ENCODE measurements at places on chromosomes 4 and X.
A peak's percentile ranks its signal among the peaks of the same experiment; 100 is the strongest.

DNA sequence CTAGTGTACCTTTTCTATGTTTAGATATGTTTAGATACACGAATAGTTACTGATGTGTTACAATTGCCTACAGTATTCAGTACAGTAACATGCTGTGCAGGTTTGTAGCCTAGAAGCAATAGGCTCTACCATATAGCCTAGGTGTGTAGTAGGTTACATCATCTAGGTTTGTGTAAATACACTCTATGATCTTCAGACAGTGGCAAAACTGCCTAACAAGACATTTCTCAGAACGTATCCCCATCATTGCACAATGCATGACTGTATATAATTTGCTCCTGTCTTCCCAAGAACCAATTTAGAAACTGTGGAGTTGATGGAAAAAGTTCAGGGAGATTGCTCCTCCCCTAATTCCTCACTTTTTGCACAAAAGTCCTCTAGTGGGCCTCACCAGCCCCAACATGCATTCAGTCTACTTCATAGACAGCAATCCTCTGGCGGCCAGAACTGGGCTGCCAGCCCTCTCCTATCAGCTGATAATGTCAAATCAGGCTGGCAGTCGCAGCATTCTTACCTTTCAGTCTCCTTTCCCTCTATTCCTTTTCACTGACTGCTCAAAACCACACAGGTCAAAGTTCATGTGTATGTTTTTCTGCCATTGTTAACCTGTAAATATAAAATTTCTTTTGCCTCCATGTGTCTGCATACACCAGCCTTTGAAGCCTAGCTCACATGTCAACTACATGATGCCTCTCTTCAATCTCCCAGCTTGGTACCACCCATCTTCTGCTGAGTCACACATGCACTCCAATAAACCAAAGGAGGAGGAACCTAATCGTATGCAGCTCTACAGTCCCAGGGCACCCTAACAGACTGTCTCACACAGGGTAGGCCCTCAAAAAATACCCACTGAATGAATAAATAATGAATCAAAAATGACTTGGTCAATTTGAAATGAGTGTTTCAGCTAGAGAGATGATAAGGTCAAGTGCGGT lies 32.0 kb downstream of the BCLAF3 start:
- no peak for DNase-seq

GRCh38 chr4:110543577-110543976 lies 67.6 kb downstream of the ENPEP start:
- no peak for DNase-seq

GRCh38 chr4:40992472-40993295 lies 221.7 kb downstream of the APBB2 start:
- DNase-seq, result no peak

DNA sequence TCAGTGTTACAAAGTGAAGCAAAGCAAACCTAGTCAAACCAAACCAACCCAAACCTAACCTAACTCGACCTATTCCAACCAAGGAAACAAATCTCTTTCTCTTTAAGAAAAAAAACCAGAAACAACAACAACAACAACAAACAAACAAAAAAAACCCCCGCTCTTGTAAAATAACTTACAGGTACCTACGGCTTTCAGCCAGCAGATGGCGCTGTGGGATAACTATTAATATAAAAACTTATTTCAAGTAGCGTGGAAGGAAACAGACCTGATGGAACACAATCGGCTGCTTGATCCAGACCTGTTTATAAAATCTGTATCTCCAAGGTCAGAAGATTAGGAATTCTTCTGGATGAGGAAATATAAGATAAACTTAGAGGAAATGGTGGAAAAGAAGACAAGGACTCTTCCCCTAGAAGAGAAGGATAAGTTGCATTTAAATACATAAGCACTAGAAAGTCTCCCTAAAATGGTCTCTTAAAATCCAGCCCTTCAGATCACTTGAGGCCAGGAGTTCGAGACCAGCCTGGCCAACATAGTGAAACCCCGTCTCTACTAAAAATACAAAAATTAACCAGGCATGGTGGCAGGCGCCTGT lies 34.4 kb upstream of the CDKL5 start:
- peak; percentile 66 for DNase-seq
